ENCODE measurements at places on chromosomes 12 and 14.

DNA sequence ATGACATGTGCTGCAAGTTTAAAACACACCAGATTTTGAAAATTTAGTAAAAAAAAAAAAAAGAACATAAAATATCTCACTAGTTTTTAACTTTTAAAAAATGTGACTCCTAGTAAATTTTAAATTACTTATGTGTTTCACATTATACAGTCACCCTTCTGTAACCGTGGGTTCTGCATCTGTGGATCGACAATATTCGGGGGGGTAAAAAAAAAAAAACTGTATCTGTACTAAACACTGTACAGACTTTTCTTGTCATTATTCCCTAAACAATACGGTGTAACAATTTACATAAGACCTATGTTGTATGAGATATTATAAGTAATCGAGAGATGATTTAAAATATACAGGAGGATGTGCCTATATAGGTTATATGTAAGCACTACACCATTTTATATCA, 3.2 kb downstream of the DDX24 start:
- DNase-seq: no peak

DNA sequence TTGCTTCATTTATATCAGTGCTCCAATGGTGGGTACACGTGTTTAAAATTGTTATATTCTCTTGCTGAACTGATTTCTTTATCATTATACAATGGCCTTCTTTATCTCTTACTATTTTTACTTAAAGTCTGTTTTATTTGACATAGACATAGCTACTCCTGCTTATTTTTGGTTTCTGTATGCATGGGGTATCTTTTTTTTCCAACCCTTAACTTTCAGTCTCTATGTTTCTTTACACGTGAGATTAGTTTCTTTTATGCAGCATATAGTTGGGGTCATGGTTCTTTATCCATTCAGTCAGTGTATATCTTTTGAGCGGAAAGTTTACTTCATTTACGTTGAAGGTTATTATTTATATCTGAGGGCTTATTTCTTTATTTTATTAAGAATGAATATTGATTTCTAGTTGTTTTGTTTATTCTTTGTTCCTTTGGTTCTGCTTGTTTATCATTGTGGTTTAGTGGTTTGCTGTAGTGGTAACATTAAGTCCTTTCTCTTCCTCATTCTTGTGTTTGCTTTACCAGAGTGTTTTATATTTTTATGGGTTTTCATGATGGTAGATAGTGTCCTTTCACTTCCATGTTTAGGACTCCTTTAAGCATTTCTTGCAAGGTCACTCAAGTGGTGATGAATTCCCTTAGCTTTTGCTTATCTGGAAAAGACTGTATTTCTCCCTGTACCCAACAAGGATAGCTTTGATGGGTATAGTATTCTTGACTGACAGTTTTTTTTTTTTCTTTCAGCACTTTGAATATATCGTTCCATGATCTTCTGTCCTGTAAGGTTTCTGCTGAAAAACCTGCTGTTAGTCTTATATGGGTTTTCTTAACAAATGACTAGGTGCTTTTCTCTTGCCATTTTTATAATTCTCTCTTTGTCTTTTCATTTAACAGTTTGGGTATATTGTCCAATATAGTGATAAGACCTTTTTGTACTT, 38.3 kb upstream of the FAR2 start:
- DNase-seq: no peak

DNA sequence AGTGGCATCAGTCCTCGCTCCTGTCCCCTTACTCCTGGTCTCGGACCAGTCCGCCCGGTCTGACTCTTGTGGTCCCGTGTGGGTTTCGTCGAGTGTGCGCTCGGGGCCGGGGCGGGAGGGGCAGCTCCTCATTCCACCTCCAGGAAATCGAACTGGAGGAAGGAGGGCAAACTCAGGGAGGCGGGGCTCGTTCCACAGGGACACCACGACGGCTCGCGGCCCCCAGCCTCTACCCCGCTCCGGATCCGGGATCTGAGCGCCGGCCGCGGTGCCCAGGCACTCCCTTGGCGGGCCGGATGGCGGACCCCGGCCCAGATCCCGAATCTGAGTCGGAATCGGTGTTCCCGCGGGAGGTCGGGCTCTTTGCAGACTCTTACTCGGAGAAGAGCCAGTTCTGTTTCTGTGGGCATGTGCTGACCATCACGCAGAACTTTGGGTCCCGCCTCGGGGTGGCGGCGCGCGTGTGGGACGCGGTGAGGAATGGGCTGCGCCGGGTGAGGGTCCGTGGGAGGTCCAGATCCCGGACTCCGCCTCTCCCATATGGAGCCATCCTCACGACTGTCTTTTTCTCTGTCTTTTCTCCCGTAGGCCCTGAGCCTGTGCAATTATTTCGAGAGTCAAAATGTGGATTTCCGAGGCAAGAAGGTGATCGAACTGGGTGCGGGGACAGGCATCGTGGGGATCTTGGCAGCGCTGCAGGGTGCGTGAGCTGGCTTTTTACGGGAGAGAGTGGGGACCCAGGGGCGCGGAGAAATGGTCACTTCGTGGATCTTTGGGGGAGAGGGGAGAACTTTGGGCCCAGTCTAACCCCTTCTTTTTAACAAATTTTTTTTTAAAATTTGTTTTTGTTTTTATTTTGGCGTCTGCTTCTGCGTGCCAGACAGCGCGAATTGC, at the start of gene EEF1AKMT3:
Gene EEF1AKMT3 (plus strand): TSS at position 186 of the 894 bp plus-strand sequence. CDS start 111 bp downstream, at position 297.
- no peak for DNase-seq

- DNase-seq: no peak
Measured at GRCh38 chr14:73661872-73662271, 17.1 kb downstream of the DNAL1 start.

DNA sequence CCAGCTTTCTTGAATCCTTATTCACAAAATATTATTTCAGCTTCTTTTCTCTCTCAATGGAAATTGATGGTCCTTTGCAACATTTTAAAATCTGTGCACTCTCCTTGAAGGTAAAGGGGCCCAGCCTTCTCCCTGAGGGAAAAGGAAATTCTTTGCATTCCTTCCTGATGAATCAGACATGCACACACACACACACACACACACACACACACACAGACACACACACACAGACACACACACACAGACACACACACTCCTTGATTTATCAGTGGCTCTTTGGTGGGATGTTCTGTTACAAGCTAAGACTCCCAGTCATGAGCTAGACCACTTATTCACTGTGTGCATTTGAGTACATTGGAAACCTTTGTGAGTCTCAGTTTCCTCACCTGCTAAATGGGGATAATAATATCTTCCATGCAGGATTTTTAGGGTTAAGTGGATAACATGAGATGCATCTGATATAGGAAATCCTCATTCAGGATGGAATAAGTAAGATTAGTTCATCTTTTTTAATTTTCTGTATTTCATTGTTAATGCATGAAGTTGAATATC, 45.1 kb upstream of the HMGA2 start:
- DNase-seq: no peak

GRCh38 chr14:88029500-88029899, 24.6 kb downstream of the GPR65 start:
- DNase-seq: no peak

DNA sequence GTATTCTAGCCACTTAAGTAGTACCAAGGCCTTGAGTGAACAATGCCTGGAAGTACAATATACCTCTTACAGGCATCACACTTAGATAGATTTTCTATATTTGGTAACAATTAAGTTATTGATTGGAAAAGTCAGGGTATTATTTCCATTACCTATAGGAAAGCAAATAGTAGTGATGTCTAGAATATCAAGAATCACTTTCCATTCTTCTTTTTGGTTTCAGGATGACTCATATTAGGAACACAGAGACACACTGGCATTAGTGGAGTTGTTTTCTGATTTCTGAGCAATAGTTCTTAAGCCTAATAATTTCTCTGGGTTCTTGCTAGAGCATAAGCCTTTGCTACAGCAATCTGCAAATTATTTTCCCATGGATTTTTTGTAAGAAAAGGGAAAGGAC, 1640.0 kb upstream of the SEL1L start:
- DNase-seq: no peak

DNA sequence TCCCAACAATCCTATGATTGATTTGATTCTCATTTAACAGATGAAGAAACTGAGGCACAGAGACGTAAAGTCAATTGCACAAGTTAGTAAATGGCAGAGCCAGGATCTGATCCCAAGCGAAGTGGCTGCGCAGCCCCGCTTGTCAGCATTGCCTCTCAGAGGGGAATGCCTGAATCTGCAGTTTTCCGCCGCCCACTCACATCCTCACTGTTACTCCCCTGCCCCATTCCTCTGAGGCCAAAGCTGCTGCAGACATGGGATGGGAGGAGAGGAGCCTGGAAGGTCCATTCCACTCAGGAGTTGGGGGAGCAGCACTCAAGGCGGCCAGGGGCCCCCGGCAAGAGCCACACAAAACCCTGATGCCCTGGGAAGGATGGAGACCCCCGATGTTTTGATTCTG, 1.0 kb downstream of the NRIP2 start:
- DNase-seq: no peak

DNA sequence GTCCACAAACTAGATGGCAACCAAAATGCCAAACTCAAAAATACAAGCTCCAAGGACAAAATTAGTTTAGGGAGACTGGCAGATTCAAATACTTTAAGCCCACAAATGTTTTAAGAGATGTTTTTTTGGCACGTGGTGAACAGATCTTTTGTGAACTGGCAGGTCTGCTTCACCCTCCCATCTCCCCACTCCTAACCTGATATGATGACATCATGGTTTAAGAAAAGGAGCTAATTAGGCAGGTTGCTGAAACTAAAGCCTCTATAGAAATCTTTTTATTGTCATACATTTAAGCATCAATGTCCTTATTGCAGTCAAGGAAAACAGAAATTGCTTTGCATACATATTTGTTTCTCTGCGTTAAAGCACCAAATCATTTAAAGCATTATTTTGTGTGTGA, 5.8 kb downstream of the LRIG3 start:
- DNase-seq: no peak

GRCh38 chr12:49019443-49020324, 1.1 kb upstream of the PRKAG1 start:
- no peak for DNase-seq

DNA sequence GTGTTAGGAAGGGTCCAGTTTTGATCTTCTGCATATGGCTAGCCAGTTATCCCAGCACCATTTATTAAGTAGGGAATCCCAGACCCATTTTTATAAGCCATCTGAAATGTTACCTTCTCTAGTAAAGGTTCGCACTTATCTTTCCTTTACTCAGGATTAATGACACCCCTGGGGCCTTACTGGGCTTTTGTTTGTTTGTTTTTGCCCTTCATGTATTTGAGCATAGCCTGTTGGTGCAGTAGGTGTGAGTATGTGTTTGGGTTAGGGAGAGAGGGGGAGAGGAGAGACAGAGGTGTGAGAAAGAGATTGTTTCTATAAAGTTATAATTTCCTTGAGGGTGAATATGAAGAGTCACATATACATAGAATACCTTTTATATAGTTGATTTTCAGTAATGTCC, 96.9 kb downstream of the AKAP6 start:
- no peak for DNase-seq

- no peak for DNase-seq
Measured at GRCh38 chr14:92792885-92793284, 1.2 kb upstream of the GOLGA5 start.

DNA sequence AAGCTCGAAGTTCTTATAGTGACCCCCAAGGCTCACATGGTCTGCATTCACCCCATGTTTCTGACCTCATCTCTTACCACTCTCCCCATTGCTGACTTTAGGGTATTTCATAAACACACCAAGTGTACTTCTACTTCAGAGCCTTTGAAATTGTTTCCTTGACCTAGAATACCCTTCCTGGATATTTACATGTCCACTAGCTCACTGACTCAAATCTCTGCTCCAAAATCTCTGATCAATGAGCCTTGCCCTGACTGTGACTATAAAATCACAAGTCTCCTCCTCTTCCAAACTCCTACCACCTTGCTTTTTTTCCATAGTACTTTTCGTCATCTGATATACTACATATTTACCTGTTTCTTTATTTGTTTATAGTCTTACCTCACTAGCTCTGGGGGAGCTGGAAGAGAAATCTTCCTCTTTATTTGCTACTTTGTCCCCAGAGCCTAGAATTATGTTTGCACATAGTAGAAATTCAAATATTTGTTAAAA, 105.1 kb downstream of the RMST start:
- no peak for DNase-seq

- no peak for DNase-seq
Measured at GRCh38 chr12:108399514-108399913, 60.4 kb upstream of the CMKLR1 start.

All from AG09319 (cell line).